ENCODE measurements at places on chromosomes 5 and 9.

DNA sequence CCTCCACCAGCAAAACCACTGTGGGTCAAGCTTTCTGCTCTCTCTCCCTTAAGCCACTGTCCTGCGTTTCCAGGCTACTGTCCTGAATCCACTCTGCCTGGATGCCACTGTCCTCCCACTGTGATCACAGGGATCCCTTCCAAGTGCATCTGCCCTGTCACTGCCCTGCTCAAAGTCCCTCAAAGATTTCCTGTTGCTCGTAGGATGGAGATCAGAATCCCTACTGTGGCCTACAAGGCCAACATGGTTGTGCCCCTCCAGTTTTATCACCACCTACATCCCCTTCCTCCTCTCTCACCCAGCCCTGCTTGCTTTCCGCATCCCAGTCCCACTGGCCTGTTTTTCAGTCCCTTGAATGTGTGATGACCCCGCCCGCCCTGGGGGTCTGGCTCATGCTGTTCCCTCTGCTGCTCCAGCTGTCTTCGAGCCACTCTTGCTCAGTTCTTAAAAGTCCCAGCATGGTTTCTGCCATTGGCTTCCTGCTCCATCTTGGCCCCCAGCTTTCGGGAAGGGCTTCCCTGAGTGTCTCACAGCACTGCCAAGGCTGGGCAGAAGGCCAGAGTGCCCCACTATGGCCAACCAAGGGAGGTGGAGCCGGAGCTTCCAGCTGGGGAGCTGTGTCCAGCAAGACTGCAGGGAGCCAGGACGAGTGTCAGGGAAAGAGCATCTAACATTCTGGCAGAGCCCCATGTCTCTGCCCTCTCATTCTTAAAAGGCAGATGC lies 12.9 kb upstream of the FRRS1L start:
- DNase-seq = peak; percentile 28

DNA sequence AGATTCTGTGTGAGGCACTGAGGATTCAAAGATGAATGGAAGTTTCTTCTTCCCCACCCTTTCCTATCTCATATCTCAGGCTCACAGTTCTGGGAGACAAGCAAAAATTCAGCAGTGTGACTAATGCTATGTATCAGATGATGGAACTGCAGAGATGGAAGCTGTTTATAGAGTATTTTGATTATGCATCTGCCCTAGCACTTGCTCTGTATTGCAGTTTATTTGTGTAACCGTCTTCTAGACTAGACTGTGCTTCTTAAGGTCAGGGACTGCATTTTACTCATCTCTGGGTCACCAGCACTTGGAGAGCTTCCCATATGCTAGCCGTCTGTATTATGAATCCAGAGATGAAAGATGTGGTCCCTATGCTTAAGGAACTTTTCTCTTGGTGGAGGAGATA lies 12.6 kb downstream of the CAVIN4 start:
- DNase-seq = no peak

- DNase-seq = no peak
Observed at GRCh38 chr9:136862849-136863622, 3.1 kb downstream of the EDF1 start.

GRCh38 chr5:139092741-139093343 lies 105.3 kb downstream of the SIL1 start:
- DNase-seq = no peak

DNA sequence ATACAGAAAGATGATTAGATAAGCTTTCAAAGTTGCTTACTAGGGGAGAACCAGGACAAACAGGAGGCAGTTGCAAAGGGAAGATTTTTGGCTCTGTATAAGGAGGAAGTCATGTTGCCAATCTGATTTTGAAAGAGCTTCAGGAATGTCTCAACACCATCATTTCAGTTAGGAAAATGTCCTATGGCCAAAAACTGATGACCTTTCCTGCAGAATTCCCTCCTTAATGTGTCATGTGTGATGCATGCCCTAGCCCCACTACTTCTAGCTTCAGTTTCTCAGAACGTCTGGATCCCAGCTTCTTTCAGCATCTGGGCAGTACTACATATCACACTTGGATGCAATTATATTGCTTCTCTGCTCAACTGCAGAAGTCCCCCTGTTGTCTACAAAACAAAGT lies 211.5 kb upstream of the NREP start:
- no peak for DNase-seq

All from amygdala (tissue), 56 donors.